ENCODE measurements at places on chromosomes 2 and 18.

- no peak for DNase-seq
Measured at GRCh38 chr2:158990397-158991214, 22.2 kb downstream of the TANC1 start.

DNA sequence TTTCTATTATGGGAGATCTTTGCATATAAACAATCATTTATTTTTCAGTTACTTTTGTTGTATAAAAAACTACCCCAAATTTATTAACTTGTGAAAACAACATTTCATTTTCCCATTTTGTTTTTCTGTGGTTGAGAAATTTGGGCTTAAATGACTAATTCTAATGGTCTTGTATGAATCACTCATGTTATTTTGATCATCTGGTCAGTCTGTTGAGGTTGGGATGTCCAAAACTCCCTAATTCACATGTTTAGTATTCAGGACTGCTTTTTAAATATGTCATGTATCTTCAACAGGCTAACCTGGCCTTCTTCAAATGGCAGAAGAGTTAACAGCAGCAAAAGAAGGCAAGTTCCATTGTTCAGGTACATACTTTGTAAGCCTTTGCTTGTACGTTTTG, 788.1 kb downstream of the TRIB2 start:
- DNase-seq, result no peak

DNA sequence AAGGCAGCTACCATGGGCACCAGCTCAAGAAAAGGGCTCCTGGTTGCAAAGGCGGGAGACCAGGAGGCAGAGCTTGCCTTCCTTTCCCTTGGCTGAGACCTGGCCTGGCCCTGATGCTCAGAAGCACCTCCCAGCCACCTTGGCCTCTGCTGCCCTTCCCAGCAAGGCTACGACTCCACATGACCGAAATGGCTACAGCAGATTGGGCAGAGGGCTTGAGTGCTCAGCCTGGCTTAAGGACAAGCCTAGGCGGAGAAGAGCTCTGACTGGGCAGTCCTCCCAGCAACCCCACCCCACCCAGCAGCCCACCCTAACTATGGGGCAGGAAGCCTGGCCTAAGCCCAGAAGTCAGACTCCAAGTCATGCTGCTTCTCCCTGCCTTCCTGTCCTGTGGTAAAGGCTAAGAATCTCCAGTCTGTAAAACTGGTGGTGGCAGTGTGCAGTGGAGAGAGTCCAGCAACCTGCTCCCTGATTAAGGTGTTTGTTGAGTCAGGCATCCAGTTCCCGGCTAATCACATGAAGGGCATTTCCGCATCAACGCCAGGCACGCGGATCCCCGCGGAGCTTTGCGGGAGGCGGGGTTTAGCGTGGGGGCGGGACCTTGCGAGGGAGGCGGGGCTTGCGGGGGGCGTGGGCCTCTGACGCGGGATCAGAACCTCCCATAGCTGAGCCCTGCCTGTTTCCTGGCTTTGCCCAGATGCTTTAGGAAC, 256.0 kb downstream of the BCL11A start:
- DNase-seq, result no peak

GRCh38 chr18:1394966-1395365, 490.3 kb downstream of the ADCYAP1 start:
- DNase-seq, result no peak

- DNase-seq, result no peak
Measured at GRCh38 chr2:157809212-157809611, 66.9 kb downstream of the ACVR1 start.

GRCh38 chr2:85600951-85601770, 1.3 kb downstream of the TMEM150A start:
- no peak for DNase-seq

GRCh38 chr2:211900000-211900399, 638.6 kb downstream of the ERBB4 start:
- DNase-seq, result no peak

DNA sequence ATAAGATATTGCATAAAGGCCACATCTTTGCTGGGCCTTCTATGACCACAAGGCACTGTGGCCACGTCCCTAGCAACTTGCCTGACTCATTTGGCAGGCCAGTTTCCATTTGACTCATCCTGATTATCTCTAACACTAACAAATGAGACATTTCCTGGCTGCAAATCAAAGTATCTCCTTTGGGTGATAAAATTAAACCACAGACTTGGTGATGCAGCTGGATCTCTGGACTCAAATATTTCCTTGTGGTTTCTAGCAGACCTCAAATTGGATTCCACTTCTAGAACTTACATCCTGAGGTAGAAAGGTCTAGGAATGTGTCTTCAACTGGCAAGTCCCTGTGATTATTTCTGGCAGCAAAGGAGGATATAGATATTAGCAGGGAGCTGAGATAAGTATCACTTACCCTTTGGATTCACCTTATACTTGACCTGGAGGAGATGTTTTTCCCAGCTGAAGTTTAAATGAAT, 167.9 kb upstream of the NXPH2 start:
- no peak for DNase-seq

DNA sequence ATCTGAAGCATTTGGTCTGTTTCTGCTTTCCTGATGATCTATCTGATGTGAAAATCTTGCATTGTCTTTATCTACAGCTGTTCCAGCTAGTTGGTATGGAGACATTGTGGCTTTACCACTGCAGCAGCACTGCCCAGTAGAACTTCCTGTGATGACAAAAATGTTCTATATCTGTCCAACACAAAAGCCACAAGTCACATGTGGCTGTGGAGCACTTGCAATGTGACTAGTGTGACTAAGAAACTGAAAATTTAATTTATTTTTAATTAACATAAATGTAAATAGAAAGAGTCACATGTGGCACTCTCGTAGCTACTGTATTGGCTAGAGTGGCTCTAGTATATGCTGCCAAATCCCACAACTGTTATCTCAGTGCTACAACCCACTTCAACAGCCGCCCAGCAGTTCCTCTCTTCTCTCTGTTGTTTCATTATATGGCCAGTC, 425.7 kb downstream of the SETBP1 start:
- peak; percentile 81 for DNase-seq

DNA sequence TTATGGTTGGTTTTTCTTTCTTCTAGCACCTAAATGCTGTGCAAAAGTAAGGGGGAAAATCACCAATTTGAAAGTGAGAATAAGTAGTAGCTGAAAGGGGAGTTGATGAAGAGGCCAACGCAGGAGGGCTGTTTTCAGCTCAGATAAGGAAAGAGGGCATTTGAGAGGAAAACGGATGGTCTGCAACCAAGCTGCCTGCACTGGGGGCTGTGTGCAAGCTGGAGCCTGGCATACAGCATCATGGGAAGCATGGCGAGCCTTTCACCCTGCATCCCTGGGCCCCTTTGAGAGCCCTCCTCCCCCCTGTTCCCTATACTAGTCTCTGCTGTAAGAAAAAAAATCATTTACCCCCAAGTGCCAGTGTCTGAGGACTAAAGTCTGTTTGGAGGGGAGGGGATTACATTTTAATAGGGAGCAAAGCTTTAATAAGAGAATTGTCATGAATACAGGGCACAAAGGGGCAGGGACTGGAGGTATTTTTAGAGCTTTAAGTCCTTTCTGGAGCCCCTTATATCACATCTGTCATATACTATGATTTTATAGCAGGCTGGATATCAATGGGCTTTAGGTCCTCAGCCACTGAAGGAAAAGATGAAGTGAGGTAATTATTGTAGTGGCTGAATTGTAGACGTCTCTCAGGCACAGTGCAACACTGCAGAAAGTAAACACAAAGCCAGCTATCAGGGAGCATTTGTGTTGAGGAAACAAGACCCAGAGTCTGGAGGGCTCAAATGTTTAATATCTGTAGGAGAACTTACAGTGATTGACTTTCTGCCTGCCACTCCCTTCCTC, 120.7 kb downstream of the FSHR start:
- DNase-seq, result no peak

DNA sequence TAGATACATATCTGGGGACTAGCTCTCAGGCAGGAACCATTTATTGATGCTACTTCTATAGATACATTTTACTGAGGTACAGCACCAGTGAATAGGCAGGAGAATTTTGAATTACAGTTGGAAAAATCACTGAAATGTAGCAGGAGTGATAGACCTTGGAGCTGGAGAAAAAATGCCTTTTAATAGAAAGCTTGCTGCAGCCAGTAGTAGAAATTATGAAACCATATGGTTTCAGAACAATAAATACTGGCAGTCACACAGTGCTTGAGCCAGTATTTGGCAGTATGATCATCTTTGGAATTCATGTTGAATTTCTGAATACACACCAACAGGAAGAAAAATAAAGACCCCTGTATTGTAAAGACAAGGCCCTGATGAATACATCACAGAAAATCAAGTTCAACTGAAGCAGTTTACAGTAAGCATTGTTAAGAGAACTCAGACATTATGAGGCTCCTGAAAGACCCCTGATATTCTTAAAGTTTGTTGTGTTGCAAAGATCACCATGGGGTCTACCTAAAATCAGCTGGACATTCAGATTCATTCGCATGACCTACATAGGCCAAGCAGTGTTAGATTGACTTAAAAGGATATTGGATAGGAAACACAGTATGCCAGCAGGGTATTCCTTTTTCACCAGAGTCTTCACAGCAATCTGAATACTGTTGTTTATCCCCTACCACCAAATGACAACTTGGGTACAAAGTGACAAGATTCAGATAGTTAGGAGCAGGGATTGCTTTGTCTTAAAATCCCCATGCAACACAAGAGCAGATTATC, 139.0 kb downstream of the EHBP1 start:
- DNase-seq, result no peak

GRCh38 chr2:96969321-96969720, 17.1 kb downstream of the FAM178B start:
- no peak for DNase-seq

DNA sequence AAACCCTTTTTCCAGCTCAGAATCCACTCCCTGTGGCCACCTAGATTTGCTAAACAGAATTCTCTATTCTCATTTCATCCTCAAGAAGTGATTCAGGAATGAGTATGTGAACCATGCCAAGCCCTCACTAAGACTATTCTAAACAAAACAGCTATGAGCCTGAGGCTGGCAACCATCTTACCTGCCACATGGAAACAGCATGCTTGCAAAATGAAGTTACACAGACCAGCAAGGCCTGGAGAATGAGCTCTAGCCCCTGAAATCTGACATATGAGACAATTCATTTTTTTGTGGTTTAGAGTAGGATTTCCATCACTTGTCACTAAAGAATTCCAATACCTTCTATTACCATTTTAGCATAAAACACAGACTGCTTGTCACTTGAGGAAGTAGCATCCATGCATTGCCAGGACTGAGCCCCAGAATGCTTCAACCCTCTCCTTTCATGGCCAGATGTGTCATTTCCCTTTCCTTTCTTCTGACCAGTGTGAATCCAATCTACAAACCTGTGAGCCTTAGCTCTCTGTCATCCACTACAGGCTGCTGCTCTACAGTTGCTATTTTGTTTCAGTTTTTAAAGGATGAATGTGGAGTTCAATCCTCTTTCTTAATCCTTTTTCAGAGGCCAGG, 744.3 kb upstream of the ACVR2A start:
- no peak for DNase-seq

GRCh38 chr2:182351427-182351826, 75.4 kb downstream of the PDE1A start:
- DNase-seq, result no peak

DNA sequence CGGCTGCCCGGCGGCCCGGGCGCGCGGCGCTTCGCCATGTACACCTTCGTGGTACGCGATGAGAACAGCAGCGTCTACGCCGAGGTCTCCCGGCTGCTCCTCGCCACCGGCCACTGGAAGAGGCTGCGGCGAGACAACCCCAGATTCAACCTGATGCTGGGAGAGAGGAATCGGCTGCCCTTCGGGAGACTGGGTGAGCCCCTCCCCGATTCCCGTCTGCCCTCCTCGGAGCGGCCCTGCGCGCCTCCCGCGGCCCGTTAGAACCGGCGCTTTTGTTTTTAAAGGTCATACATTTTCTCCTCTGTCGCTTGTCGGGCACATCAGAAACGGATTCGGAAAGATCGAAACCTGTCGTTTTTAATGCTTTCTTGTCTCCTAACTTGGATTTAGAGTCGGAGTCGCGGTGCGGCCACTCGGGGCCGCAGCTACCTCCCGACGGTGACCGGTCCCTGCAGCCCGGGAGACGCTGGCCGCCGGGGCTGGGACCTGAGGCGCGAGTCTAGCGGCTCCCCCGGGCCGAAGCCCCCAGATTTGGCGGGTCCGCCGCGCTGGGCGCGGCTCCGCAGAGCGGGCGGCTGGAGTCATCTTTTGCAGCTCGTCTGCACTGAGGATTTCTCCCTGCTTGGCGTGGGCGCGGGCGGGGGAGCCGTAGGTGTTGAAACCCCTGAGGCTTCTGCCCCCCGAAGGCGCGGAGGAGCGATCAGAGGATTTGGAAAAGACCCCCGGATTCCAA, 519 bp downstream of the TTL start:
- DNase-seq, result peak; percentile 42

GRCh38 chr2:204343685-204344084, 201.6 kb upstream of the PARD3B start:
- no peak for DNase-seq

DNA sequence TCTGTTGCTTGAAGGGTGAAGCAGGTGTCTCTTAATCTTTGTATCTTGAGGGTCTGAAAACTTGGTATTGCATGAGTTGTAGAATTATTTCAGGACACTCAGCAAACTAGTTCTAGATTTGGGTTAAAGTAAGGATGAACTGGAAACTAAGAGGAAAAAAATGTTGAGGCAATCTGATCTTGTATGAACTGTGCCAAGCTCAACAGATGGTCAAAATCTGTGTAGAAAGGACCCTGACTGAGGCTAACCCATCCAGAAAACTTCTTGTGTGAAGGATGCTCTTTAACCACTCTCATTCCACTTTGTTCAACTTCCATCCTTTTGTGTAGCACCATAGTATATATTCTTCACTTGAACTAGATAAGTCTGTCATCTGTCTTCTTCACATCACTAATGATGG, 861.7 kb downstream of the SLC4A3 start:
- no peak for DNase-seq

- no peak for DNase-seq
Measured at GRCh38 chr2:137056704-137057103, 291.4 kb downstream of the THSD7B start.

DNA sequence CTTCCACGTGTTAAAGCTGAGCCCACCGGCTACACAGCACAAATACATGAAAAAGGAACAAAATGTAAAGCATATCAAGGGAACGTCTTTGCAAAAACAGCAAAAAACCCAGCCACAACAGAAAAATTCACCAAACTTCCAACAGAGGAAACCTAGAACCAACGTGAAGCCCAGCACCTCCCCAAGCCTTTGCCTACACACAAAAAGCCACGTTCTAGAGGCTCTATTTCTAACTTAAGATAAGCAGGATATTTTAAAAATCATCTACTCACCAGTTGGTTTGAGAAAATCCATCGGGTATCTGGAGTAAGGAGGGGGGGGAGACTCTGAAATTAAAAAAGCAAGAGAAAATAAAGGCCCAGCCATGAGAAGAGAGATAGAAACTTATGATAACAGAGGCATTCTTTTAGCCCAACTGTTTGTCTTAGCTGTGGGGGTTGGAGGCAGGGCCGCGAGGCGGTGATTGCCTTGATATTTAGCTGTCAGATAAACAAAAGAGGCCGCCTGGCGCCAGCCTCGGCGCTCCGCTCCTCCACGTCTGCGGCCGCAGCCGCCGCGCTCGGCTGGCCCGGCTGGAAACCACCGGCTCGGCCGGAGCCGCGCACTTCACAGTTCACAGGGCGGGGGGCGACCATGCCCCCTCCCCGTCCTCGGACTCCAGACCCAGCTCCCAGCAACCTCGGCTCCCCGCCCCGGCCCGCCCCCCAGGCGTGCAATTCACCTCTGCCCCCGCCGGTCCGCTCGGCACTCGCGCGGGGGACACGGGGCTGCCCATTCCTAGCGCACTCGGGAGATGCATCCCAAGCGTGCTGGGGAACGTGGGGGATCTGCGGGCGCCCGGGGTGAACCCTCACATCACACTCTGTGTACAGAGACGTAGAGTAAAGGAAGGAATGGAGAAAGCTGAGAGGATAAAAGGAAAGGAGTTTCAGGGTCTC, 2.4 kb downstream of the SMAD7 start:
- DNase-seq, result no peak

- DNase-seq, result peak; percentile 24
Measured at GRCh38 chr2:118371515-118371914, 283.2 kb downstream of the INSIG2 start.
